ENCODE measurements at places on chromosomes 3 and 15.
A peak's percentile ranks its signal among the peaks of the same experiment; 100 is the strongest.

DNA sequence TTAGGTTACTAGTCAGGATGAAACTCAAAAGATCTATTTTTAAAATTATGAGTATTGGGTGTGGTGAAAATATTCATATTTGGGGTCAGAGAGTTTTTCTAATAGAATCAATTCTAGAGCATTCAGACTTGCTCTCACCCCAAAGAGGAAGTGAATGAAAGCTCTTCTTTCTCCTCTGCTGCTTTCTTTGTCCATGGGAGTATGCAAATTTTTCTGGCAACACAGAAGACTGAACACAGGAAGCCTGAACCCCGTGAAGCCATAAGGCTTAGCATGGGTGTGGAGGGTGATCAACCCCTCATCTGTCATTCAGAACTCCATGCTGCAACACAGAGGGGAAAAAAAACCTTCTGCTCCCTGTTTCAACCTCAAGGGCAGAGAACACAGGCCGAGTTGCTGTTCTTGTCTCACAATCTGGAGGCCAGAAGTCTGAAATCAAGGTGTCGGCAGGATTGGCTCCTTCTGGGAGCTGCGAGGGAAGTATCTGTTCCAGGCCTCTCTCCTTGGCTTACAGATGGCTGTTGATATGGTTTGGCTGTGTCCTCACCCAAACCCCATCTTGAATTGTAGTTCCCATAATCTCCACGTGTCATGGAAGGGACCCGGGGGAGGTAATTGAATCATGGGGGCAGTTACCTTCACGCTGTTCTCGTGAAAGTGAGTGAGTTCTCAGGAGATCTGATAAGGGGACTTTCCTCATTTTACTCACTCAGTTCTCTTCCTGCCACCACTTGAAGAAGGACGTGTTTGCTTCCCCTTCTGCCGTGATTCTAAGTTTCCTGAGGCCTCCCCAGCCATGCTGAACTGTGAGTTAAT is 33.7 kb upstream of the CD47 start:
- DNase-seq: no peak

DNA sequence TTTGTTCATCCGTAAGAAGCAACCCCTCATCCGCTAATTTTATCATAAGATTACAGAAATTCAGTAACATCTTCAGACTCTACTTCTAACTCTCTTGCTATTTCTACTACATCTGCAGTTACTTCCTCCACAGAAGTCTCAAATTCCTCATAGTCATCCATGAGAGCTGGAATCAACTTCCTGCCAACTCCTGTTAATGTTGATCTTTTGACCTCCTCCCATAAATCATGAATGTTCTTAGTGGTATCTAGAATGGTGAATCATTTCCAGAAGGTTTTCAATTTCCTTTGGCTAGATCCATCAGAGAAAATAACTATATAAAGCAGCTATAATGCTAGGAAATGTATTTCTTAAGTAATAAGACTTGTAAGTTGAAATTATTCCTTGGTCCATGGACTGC is 115.1 kb downstream of the TAFA4 start:
- no peak for DNase-seq

GRCh38 chr3:35705904-35706303 is 66.6 kb downstream of the ARPP21 start:
- no peak for DNase-seq

GRCh38 chr15:63815796-63816533 is 17.8 kb downstream of the HERC1 start:
- no peak for DNase-seq

DNA sequence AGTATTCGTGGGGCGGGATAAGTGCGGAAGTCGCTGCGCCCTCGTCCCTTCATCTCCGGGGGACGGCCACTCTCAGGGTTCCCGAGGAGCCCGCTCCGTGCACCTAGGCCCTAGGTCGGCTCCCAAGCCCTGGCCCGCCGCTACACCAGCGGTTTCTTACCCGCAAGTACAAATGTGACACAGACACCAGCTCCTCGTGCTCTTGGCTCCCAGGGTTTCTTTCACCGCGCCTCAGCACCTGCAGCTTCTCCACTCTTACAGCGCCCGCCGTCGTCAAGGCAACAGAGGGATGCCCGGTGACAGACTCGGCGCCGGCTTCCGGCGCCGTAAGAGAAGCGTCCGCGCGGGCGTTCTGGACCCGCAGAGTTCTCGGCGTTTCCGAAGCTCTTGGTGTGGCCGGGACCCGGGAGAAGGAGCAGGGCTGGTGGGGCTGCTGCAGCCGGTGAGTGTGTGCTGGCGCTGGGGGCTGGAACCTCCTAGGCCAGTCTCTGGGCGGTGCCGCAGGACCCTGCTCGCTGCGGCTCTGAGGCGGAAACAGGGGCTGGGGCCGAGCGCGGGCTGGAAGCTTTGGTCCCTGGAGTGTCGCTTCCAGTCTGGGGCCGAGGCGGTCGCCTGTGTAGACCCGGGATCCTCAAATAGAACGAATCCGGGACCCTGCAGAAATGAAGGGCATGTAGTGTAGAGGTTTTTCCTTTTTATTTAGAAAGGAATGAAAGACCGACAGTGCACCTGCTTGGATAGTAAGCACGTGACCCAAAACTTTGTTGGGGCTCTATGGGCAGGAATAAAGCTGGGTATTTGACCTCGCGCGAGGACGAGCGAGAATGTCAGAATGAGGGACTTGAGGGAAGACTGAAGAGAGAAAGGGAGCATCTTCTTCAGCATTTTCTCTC is 155.4 kb upstream of the GOLGA6L4 start:
- peak; percentile 54 for DNase-seq

- no peak for DNase-seq
These were observed 141.0 kb upstream of the HACD2 start for GRCh38 chr3:123725652-123726400.

GRCh38 chr15:85479071-85479647 is 98.8 kb downstream of the AKAP13 start:
- DNase-seq: no peak

GRCh38 chr3:16929311-16929710 is 44.6 kb downstream of the PLCL2 start:
- DNase-seq: no peak

DNA sequence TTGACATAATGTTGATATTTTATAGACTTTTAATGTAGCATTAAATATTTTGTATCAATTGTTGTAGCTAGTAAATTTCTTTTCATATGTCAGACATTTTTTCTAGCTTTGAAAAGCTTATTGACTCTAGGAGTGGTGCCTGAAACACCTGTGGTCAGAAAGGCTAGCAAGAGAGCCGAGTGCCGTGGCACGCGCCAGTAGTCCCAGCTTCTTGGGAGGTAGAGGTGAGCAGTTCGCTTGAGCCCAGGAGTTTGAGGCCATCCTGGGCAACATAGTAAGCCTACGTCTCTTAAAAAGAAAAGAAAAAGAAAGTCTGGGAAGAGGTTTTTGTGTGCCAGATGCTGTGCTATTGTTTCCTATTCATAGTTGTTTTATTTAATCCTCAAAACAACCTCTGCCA is 198.2 kb downstream of the FEZF2 start:
- no peak for DNase-seq

DNA sequence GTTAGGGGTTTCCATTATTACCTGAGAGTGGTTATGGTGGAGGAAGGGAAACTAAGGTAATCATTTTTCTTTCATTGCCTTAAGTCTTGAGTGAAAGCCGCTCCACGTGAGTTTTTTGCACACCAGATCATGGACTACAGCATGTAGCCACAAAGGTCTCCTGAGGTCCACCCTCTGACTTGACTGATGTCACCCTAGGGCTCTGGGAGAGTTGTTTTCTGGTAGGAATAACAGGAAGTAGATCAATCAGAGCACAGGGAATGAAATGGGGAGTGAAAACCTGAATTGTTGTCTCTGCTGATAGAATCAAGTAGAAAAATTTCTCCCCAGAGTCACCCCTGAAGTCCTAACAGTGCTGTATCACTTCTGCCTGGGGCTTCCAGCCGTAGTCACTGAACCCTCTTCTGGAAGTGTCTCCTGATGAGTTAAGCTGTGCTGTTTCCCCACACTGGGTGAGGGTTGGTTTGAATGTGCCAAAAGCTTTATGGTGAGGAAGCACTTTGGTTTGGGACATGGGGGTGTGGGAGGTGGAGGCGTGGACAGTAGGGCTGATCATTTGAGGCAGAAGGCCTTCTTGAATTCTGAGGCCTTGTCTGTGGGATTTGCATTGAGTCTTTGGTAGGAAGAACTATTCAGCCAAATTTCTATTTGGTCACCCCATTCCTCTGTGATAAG is 64.3 kb downstream of the SLCO3A1 start:
- no peak for DNase-seq

DNA sequence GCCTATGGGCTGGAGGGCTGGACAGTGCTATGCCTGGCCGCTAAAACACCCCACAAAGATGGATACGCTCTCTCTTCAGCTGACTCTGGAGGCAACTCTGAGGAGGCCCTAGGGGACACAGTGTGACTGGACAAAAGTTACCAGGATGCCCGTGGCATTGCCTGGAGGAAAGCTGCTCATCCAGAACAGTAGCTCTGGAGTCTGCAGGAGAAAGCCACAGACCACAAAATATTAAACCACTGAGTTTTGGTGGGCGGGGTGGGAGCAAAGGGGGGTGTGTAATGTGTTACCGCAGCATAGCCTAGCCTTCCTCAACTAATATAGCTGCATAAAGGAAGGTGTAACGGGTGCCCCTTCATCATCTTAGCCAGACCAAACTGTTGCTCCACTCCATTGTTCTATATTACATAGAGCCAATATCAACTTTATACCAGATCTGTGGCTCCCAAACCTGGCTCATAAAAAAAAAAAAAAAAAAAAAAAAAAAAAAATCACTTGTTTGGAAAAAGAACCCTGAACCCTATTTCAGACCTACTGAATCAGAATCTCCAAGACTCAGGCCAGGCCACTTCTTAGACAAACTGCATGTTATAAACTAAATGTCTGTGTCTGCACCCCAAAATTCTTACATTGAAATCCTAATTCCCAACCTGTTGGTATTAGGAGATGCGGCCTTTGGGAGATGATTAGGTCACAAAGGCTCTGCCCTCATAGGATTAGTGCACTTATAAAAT is 132.6 kb downstream of the TNIK start:
- no peak for DNase-seq

- DNase-seq: no peak
These were observed 367.5 kb downstream of the ROBO2 start for GRCh38 chr3:77407441-77407840.

- DNase-seq: no peak
These were observed 13.0 kb downstream of the P2RY12 start for GRCh38 chr3:151371526-151371925.

DNA sequence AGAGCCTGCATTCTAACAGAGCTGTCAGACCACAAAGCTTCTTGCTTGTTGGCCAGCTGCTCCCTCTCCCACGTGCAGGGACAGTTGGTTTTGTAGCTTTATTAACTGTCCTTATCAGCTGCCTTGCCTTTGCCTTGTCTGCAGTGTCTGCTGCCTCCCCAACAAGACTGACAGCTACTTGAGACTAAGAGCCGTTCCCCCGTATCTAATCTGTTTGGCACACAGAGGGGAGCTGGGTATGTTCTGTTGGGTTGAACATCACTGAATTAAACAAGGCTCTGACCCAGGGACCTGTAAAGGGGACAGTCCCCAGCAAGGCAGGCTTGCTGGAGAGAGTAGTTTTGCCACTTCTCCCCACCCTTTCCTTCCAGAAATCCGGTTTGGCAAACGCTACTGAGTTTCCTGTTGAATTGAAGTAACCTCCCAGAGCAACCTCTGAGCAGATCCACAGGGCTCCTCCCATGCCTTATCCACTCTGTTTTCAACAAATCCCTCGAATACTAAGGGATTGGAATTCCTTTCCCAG is 116.1 kb downstream of the ANP32A start:
- DNase-seq: no peak

- DNase-seq: no peak
These were observed 73.5 kb downstream of the TRAK1 start for GRCh38 chr3:42164656-42165055.

DNA sequence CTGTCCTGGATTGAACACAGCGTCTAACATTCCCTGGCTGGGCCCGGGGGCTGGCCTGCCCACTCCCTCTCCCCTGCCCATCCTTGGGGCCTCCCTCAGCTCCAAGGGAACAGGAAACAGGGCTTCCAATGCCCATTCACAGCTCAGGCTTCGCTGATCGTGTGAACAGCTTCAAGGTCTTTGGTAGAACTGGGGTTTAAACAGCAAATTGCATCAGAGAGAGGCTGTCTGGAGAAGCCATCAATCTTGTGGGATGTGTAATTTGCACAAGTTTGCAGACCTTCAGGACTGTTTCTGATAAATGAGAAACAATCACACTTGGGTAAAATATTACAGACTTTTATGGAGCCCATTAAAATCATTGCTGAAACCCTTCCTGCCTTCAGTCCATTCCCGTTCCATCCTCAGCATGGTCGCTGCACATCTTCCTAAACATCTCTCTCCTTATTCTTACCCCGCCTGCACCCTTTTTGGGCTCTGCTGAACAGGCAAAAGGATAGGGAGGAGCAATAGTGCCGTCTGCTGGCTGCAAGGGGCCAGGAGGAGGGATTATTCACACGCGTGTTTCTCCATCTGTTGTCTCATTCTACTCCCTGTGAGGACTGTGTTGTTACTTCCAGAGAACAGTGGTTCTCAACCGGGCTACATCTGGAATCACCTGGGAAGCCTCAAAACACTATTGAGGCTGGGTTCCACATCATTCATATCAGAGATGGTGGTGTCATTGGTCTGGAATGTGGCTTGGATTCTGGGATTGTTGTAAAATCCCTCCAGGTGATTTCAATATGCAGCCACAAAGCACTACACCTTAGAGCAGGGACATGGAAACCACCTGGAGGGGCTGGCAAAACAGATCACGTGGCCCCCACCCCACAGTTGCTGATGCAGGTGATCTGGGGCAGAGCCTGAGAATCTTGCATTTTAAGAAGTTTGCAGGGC is 116.3 kb downstream of the CLSTN2 start:
- DNase-seq: no peak

GRCh38 chr3:154517404-154517803 is 87.4 kb upstream of the GPR149 start:
- no peak for DNase-seq

DNA sequence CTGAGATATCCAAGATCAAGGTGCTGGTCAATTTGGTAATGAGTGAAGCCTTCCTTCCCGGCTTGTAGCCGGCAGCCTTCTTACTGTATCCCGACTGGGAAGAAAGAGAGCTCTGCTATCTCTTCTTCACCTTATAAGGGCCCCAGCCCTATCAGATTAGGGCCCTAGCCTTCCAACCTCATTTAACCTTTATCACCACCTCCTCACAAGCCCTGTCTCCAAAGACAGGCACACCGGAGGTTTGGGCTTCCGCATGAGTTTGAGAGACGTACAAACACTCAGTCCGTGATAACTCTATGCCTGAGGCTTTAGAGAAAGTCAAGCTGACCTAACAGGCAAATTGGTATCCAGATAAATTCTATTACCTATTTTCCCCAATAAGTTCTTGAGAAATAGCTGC is 243.9 kb downstream of the OPA1 start:
- DNase-seq: no peak

GRCh38 chr3:181764544-181764943 is 52.8 kb downstream of the SOX2 start:
- DNase-seq: no peak

- no peak for DNase-seq
These were observed 400.4 kb upstream of the RARB start for GRCh38 chr3:25027650-25028049.
